ENCODE measurements at places on chromosomes 12 and 14. TPM values are rescaled to one million over a fixed set of nuclear protein-coding genes. Genes with fewer than 3 reads are reported as not detected.

DNA sequence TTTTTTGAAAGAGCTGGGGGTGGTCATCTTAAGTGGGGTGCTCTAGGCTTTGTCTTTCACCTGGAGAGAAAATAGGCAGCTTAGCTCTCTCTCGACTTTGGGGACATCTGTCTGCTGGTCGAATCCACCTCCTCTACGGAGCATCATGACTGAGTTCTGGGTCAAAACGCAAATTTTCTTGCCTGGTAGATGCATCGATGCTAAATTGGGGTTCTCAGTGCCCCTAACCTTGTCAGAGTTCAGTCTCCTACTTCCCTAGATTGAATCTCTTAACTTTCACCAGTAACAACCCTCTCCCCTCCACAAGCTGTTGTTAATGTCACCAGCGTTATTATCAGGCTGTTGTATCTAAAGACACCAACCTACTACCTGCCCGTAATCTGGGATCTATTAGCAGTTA lies 682 bp downstream of the FLRT2 start:
- no peaks in the 10 kb centered on the region for H3K36me3 ChIP-seq
- peaks cover 11% of the 10 kb centered on the region for H3K27me3 ChIP-seq
- peaks cover 35% of the 10 kb centered on the region for H3K4me1 ChIP-seq
- H3K27ac ChIP-seq, result peak overlapping the region; percentile 48

GRCh38 chr12:82835217-82835616 lies 148.5 kb downstream of the TMTC2 start:
- H3K27me3 ChIP-seq, result no peaks in the 10 kb centered on the region
- H3K4me1 ChIP-seq, result no peaks in the 10 kb centered on the region
- H3K27ac ChIP-seq, result no peak overlapping the region

GRCh38 chr14:99538275-99538674 lies 57.1 kb downstream of the CCNK start:
- H3K4me3 ChIP-seq, result no peak overlapping the region
- H3K36me3 ChIP-seq, result no peaks in the 10 kb centered on the region
- peaks cover 4% of the 10 kb centered on the region for H3K4me1 ChIP-seq
- no peak for DNase-seq
- no peak overlapping the region for H3K27ac ChIP-seq

DNA sequence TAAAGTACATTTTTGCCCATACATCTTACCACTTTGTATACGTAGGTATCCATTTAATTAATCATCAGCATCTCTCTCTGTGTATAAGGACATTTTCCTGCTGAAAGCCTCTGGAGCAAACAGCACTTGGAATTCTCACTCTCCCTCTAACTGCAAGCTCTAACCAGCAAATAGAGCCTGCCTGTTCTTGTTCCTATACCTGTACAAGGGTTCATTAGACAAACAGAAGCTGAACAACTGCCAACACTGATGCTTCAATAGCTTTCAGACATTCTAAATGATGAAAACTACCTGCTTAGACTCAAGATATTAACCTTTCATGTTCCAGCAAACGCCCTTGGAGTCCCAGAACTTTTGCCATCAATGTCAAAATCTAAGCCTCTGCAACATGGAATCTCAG lies 98.0 kb downstream of the KCNH5 start:
- H3K36me3 ChIP-seq, result no peaks in the 10 kb centered on the region
- no peak for DNase-seq
- no peak overlapping the region for H3K27ac ChIP-seq
- H3K27me3 ChIP-seq, result no peaks in the 10 kb centered on the region
- H3K4me1 ChIP-seq, result no peaks in the 10 kb centered on the region

- no peaks in the 10 kb centered on the region for H3K36me3 ChIP-seq
- DNase-seq, result no peak
- no peak overlapping the region for H3K4me3 ChIP-seq
- no peaks in the 10 kb centered on the region for H3K27me3 ChIP-seq
Observed at GRCh38 chr12:12081836-12082497, 11.2 kb downstream of the BCL2L14 start.

- H3K36me3 ChIP-seq, result no peaks in the 10 kb centered on the region
- no peak overlapping the region for H3K27ac ChIP-seq
- DNase-seq, result no peak
- H3K4me3 ChIP-seq, result no peak overlapping the region
Observed at GRCh38 chr12:131223791-131224225, 270.1 kb downstream of the ADGRD1 start.

DNA sequence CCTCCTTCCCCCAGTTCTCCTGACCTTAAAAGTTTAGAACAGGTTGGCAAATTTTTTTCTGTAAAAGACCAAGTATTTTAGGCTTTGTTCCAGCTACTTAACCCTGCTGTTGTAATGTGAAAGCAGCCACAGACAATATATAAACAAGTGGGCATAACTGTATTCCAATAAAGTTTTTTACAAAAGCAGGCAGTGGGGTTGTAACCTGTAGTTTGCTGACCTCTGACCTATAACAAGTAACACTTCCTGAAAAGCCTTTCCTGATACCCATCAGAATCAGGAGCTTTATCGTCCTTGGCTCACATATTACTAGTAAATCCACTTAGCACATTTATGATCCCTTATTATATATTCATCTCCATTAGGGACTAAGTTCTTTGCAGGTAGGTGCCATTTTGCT lies 13.1 kb upstream of the SMARCC2 start:
- peaks cover 4% of the 10 kb centered on the region for H3K36me3 ChIP-seq
- peaks cover 4% of the 10 kb centered on the region for H3K4me1 ChIP-seq
- no peak overlapping the region for H3K27ac ChIP-seq

- H3K27me3 ChIP-seq, result no peaks in the 10 kb centered on the region
- no peak overlapping the region for H3K27ac ChIP-seq
- H3K4me3 ChIP-seq, result no peak overlapping the region
- no peaks in the 10 kb centered on the region for H3K36me3 ChIP-seq
- H3K4me1 ChIP-seq, result no peaks in the 10 kb centered on the region
- no peak for DNase-seq
Observed at GRCh38 chr12:108959748-108960655, 60.9 kb downstream of the SVOP start.

DNA sequence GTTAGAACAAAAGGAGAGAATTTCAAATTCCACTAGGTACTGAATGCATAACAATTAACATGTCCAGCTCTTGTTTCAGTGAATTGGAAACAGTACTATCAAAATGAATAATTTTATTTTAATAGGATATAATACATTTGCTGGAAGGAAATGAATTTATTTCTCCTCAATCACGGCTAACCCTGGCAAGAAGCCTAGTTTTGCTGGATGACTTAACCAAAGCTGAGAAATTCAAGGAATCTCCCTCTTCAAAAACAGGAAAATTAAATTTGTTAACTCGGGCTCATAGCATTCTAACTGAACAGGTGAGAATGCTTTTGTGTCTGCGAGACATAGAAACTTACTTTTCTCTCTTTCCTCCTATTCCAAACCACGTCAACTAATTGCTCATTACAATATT lies 163.5 kb upstream of the NEDD1 start:
- H3K27ac ChIP-seq, result no peak overlapping the region
- no peak for DNase-seq
- no peak overlapping the region for H3K4me3 ChIP-seq
- no peaks in the 10 kb centered on the region for H3K36me3 ChIP-seq

SUOX gene
- total RNA-seq, result 39.3 TPM

DCD gene
- total RNA-seq, result not detected

PHETA1 gene
- 2.4 TPM for total RNA-seq

KLRC2 gene
- 1.5 TPM for total RNA-seq

MYH6 gene
- 0.17 TPM for total RNA-seq

FAM222A gene
- total RNA-seq, result 2.2 TPM

KLRG1 gene
- total RNA-seq, result 2.8 TPM

ACSM4 gene
- not detected for total RNA-seq

Measured in liver (tissue), 10 donors.